ENCODE measurements at places on chromosomes 1 and 21.

DNA sequence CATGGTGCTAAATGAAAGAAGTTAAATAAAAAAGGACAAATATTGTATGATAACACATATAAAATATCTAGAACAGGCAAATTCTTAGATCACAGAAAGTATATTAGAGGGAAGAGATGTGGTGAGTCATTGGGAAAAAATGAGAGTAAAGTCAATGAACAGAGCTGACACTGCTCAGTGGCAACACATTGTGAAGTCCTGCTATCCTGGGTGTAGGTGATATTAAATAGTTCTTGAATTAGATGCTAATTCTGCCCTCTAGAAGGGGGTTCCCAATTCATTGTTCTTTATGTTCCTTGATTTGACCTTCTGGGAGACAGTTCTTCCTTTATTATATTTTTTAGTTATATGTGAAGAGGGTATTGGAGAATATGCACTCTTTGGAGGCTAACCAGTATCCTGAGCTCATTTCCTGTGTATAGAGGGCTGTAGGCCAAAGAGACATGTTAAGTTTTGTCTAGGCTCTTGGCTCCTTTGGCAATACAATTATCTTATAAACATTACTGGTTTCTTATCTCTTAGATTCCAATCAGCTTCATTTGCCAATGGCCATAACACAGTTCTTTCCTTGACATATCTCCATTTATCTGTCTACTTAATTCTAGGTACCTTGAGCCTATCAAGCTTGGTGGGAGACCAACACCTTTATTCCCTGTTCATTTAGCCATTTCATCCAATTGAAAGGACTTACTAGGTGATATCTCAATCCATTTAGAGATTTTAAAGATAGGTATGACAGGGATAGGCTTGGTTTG, 6.6 kb upstream of the SLC35A3 start:
- DNase-seq, result no peak

GRCh38 chr1:77118712-77119111, 100.5 kb downstream of the PIGK start:
- no peak for DNase-seq

- no peak for DNase-seq
These were observed 276.7 kb downstream of the ZP4 start for GRCh38 chr1:237613984-237614383.

GRCh38 chr1:177384461-177384860, 213.7 kb downstream of the BRINP2 start:
- no peak for DNase-seq

GRCh38 chr1:81115422-81115821, 685.3 kb upstream of the ADGRL2 start:
- DNase-seq, result no peak

GRCh38 chr1:166814611-166815010, 24.7 kb upstream of the POGK start:
- DNase-seq, result no peak

DNA sequence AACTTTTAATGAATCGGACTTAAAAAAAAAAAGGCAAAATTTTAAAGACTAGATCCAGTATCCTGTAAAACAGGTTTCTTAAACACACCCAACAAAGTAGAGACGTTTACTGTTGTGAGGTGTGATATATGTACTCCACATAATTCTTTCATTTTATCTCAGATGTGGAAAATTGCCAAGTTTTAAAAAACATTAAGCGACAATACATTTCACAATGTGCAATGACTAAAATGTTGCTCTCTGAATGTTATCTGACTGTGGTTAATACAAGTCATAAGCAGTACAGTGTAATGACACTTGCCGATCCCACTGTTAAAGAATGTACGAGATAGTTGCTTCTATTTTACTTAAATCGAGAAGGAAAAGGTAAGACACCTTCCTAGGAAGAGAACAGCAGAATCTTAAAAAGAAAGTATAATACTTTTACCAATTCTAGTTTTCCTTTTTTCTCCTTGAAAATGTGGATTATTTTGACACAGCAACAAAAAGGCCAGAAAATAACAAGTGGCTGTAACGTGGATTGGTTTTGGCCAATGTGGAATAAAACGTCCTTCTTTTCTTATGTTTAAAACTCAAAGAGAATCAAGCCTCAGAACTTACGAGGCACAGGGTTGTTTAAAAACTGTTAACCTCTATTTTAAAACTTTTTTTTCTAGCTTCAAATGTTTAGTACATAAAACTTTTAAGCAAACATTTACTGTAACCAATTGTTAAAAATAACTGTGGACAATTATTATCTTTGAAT, 51.4 kb downstream of the TP53BP2 start:
- DNase-seq, result no peak

DNA sequence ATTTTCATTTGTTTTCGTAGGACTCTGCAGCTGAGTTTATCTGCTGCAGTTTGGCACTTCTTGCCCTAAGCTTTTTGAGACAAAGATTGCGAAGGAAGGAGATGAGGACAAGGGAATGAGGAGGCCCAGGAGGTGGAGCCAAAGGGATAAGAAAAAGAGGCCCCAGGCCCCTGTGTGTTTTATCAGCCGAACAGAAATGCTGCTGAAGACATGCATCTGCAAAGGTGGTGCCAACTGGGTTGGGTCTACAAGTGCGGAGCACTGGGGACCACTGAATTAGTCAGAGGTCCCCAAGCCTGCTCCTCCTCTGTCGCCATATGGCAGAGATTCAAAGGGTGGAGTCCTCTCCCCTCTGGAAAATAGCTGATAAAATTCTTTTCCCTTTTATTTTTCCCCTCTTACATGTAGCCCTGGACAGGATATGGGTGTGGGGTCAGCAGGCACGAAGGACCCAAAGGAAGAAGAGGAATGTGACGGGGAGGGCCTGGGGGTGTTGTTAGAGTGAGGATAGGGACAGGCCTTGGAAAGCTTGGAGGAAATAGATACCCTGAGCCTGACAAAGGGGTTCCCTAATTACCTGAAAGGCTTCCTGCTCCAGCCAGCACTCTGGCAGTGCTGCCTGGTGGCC, 2.7 kb downstream of the CD34 start:
- DNase-seq, result no peak

GRCh38 chr1:191804311-191804710, 354.0 kb upstream of the RGS18 start:
- DNase-seq, result no peak

DNA sequence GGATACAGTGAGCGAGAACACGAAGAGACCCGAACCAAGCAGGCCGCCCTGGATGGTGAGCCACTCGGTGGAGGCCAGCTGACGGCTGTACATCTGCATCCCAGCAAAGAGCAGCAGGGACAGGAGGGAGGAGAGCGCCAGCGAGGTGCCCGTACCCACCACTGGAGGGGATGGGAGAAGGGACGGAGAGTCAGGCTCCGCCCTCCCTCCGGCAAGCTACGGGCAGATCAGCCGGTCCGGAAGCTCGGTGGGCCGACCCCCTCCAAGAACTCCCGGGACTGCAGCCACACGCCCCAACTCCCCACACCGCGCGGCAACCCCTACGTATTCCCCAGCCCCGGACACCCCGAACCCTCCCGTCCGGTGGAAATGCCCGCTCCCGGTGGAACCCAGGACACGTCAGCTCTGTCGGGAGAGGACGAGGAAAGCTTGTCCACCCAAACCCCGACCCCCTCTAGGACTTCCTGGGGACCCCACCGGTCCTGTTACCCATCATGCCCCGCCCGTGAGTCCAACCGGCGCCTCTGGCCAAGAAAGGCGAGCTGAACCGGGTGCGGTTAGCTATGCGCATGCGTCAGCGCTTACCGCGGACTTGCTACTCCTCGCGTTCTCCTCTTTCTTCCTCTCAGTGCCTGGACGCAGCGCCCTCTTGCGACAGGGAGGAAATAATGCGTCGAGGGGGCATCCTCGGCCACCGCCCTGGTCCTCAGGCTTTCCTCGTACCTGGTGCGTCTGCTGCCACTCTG, at the start of gene KRTCAP2:
Gene KRTCAP2 (minus strand): TSS at position 573 of the 746 bp plus-strand sequence. CDS start 80 bp downstream, at position 493.
- DNase-seq, result peak; percentile 94
